Activated naive CD4-positive, alpha-beta T cell treated with anti-CD3 and anti-CD28 coated beads for 36 hours (primary cell): ENCODE measurements at places on chromosomes 4 and X. TPM values are rescaled to one million over a fixed set of nuclear protein-coding genes. Genes with fewer than 3 reads are reported as not detected.

DNA sequence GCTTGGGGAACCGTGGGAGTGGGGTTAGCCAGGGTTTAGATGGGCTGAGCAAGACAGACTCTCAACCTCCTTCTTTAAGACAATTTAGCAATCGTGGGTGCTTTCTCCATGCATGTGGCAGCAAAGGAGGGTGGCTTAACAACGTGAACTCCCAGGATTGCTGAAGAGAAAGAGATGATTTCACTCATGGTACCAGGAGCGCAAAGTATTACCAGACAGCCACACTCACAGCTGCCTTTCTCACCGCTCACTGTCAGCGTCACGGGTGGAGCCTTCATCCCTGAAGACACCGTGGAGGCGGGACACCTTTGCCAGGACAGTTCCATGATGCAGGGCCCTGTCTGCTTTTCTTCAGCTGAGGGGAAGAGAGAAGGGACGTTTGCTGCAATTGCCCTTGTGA is 212.5 kb upstream of the PSAPL1 start:
- DNase-seq: no peak

DNA sequence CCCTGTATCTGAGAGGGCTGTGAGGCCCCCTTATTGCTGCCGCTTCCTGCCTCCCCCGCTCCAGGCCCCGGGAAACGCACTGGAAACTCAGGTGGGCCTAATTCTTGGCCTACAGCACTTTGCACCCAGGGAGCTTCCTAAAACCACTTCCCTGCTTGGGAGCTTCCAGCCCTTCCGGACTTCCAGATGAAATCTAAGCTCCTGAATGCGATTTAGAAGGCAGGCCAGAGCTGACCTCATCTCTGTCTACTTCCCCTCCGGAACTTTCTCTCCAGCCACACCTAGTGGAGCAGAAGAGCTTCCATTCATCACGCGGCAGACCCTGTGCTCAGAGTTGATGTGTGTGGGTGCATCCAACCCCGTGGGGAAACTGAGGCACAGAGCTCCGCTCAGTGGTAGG is 84.2 kb downstream of the SORCS2 start:
- DNase-seq: no peak

DNA sequence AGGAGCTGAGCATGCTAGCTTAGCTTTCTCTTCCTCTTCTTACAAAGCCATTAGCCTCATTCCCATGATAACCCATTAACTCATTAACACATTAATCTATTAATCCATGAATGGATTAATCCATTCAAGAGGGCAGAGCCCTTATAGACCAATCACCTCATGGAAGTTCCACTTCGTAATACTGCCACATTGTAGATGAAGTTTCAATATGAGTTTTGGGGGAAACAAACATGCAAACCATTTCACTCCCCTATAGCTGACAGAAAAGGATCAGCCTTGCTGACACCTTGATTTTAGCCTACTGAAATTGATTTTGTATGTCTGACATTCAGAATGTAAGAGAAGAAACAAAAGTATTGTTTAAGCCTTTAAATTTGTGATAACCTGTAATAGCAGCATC is 251.8 kb upstream of the GALNTL6 start:
- DNase-seq: no peak

GRCh38 chr4:87240341-87240740 is 19.9 kb upstream of the KLHL8 start:
- DNase-seq: no peak

GRCh38 chr4:39975488-39976089 is 2.1 kb downstream of the PDS5A start:
- DNase-seq: no peak

DNA sequence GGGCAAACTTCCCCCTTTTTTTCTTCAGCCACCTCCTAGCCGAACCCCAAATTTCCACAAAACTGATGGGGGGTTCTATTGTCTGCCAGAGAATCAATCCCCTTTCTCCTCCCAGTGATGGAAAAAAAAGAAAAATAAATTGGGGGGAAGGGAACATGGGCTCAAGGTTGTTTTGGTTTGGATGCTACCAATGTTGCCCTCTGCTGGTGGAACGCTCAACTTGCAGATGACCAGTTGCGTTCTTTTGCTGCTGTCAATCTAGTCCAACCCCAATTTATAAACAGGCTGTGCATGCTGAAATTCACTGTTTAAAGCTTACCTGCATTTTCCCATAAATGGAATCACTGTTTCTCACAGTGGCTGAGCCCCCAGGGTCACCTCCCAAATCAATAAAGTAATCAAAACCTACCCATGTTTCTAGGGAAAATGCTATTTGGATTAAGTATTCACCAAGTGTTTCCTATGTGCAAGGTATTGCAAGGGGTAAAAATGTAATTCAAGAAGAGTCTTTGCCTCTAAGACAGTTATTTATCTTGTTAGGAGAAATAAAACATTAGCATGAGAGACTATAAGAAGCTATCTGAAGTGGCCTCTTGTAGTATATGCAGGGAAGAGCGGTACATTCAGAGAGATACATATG is 116.7 kb upstream of the TMEM164 start:
- peak; percentile 49 for DNase-seq

Gene ZMAT1
- total RNA-seq: 2.7 TPM

DNA sequence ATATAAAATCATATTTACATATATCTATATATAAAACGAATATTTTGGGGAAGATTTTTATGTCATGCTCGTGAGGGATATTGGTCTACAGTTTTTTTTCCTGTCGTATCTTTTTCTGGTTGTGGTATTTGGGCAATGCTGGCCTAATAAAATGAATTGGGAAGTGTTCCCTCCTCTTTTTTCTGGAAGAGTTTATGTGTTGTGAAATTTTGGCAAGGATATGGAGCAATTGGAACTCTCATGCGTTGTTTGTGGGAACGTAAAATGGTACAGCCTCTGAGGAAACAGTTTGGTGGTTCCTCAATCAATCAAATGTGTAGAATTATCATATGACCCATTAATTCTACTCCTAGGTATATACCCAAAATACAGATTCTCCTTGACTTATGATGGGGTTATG is 69.8 kb downstream of the ZNF182 start:
- no peak for DNase-seq

- DNase-seq: no peak
Measured at GRCh38 chr4:79225360-79225759, 100.5 kb downstream of the NAA11 start.

Gene ELF4
- 15.8 TPM for total RNA-seq

DNA sequence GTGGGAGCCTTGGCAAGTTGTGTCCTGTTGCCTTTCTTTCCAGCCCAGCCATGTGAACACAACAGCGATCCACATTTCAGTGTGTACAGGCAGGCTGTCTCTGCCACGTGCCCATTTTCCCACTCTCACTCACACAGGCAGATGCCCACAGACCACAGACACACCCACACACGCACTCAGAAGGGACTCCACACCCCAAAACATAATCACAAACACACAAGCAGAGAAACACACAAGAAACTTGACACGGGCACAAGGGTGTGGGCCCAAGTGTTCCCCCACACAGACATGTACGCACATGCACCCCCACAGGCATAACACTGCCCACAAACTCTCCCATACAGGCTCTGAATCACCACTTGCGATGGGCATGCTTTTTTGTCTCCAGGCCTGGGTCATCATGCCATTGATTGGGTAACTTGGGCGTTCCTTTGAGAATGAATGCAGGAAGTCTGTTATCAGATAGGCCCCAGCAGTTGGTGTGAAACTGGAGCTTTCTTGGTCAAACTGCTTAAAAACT is 84.3 kb downstream of the NBDY start:
- peak; percentile 56 for DNase-seq

Gene ERVMER34-1
- total RNA-seq: 0.32 TPM

- DNase-seq: no peak
Measured at GRCh38 chr4:48483006-48483776, at the start of gene SLC10A4. SLC10A4 (plus strand) TSS chr4:48483343; CDS start chr4:48483562, 219 bp downstream.

Gene GPC3
- 0.43 TPM for total RNA-seq

DNA sequence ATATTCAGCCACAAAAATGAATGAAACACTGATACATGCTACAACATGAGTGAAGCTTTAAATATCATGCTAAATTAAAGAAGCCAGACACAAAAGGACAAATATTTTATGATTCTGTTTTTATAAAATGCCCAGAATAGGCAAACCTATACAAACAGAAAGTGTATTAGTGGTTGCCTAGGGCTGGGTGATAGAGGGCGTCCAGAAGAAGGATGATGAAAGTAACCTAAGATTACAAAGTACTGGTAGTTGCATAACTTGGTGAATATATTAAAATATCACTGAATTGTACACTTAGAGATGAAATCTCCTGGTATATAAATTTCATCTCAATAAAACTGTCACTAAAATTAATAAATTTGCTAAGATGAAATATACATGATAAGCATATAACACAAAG is 67.5 kb downstream of the FBXW7 start:
- no peak for DNase-seq

DNA sequence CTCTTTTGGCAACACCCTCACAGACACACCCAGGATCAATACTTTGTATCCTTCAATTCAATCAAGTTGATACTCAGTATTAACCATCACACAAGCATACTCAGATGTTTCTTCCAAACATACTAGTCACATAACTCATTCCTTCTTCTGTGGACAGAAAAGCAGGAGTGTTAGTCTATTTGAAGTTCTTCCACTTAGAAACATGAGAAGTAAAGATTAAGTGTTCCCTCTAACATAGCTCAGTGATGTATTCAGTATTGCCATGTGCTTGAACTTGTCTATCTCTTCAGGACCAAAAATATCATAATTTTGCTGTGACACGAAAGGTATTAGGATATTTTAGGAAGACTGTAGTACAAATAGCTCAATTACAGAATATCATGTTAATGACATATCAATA is 25.8 kb upstream of the MAGED1 start:
- DNase-seq: no peak

Gene REPS2
- total RNA-seq: not detected

GRCh38 chrX:13059637-13060499 is 15.4 kb upstream of the FAM9C start:
- no peak for DNase-seq

GRCh38 chr4:27142841-27143240 is 282.2 kb downstream of the STIM2 start:
- no peak for DNase-seq

GRCh38 chrX:31702222-31702621 is 630.4 kb upstream of the FTHL17 start:
- DNase-seq: no peak

Gene CXorf51B
- total RNA-seq: not detected

DNA sequence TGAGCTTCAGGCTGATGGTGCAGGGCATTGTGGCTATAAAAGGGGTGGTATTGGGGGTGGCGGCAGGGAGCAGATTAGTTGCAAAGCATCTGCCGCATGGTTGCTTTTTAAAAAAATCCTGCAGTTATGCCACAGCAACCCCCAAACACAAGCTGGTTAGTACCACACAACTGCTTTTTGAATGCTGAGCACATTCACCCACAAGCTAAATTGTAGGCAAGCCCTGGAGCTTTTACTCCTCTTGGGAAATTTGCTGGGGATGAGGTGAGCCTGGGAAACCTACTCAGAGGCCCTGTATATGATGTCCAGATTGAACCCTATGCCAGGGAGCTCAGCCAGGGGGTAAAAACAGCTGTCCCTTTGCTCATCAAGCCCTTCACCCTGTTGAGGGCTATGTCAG is 33.8 kb upstream of the TRIM2 start:
- no peak for DNase-seq

Gene ZNF827
- 17.5 TPM for total RNA-seq

- no peak for DNase-seq
Measured at GRCh38 chrX:52082578-52082977, 13.6 kb upstream of the MAGED4B start.

DNA sequence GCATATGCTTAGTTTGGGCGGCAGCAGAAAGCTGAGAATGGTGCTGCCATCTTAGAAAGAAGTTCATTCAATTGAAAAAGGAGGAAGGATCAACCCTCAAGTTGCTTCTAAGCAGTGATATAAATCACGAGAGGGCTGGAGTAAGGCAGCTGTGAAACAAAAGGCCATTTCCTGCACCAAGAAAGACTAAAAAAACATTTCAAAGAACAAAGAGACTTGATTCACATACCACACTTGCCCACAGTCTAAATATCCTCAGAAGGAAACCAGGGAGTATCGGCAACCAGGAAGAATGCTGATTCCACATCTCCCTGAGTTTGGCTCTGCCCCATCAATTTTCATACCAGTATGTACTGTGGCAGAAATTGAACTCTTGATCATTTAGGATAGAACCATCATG is 240.1 kb downstream of the OPHN1 start:
- no peak for DNase-seq

Gene CT83
- not detected for total RNA-seq

DNA sequence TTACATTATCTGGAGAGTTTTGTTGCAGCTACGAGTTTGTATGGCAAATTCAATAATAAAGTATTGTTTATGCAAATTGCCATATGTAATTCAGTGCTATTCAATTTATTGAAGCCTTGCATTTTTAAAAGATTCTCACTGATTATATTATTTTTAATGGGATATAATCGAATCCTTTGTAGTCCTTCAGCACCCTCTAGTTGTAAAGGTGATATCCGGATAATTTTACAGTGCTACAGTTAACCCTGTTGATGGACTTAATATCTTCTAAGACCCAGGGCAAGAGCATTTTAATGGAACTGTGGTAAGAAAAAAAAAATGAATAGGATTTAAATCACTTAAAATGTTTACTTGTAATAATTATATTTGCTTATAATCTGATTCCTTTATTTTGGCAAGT is 48.5 kb upstream of the GRIA2 start:
- DNase-seq: no peak

Gene TSC22D3
- total RNA-seq: 29.2 TPM

Gene CT45A3
- total RNA-seq: not detected

Gene MANBA
- 9.8 TPM for total RNA-seq

DNA sequence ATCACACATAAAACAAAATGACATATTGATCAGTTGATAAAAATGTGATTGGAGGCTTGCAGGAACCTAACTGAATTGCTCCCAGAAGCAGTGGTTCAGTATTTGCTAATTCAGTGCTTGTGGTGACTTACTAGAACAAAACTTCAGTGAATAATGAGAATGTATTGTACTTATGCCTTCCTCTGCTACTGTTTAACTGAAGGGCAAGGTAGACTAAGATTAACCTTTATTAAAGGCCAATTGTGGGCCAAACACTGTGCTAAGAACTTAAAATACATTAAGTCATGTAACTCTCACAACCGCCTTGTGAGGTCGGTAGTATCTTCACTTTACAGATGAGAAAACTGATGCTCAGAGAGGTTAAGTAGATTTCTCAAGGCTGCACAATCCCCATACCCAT is 14.9 kb downstream of the IGFBP7 start:
- DNase-seq: no peak

Gene NLGN3
- total RNA-seq: 0.81 TPM

GRCh38 chr4:56112377-56112776 is 163.6 kb downstream of the CEP135 start:
- no peak for DNase-seq

DNA sequence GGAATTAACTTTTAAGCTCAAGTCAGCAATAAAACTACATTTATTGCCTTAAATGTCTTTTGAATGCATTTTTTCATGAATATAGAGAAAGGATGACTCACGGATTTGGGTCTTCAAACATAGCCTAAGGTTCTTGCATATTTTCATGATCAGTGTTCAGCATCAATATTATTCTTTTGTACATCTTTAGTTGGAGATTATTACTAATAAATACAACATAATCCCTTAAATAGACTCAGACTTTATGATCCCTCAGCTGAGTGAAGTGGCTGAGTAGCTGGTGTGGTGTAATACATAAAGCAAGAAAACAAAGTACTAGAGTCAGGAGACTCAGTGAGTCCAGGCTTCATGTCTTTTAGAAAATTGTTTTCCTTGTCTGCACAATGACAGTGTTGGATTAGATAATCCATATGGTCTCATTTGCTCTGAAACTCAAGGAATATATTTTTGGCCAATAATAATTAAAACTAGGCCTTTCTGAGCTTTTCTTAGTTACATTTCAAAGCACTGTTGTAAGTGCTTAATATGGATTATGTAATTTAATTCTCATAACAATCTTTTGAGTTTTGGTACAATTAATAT is 78.3 kb upstream of the UNC5C start:
- no peak for DNase-seq
